ENCODE measurements at places on chromosomes 13 and 19.

DNA sequence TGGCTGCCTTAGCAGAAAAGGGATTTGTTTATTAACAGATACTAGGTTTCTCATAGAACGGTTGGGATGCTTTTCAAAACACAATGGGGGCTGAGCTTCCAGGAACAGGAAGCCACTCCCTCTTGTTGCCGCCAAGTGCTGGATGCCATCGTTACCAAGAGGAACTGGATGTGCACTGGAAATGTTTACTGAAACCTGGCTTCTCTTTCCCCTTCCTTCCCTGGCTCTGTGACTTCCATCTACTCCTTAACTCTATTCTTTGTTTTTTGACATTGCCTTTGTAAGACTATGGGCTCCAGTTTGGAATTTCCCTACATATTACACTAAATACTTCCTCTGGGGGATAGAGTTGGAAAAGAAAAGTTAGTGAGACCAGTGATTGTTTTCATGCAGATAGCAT is 11.7 kb upstream of the KL start:
- no peak for DNase-seq

- no peak for DNase-seq
Measured at GRCh38 chr19:51064534-51065220, at the start of gene KLK13. Gene KLK13 (minus strand): TSS chr19:51065092. CDS start chr19:51065067, 25 bp downstream.

DNA sequence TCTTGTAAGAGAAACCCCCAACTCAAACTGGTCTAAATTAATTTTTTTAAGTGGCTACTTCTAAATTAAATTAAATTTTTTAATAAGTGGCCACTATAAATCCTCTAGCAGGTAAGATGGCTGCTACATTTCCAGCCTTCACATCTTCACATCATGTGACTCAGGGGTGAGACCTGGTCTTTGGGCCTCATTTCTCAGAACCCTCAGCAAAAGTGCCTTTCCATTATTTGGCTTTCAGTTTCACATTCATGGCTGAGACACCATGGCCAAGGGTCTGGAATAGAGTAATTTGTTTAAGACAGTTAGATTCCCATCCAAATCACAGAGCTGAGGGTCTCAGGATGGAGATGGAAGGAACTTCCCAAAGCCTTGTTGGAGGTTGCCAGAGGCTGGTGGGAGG is 47.5 kb downstream of the DCT start:
- peak; percentile 13 for DNase-seq

DNA sequence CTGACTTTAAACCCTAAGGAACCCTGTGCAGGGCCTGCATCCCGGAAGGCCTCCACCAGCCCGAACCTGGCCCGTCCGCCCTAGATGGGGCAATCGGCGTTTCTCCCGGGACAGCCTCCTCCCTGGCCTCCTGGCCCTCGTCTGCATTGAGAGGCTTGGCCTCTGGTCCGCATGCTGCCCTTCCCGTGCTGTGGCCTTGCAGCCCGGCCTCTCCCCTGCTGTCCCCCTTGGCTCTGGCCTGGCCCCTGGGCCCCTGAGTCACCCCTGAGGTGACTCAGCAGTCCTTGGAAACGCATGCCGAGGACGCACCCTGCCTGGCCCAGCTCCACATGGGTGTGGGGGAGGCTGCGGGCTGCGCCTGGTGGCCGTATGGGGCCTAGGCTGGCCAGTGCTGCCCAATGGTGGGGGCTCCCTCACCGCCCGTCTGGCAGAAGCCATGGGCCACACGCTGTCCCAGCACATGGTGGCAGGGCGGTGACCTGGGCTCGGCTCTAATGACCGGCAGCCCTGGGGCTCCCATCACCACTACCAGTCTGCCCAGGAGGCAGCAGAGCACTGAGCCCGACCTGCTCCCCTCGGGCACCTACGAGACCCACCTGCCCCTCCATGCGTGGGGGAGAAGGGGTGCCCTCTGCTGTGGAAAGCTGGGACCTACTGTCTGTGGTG is 25.7 kb downstream of the SH3GL1 start:
- no peak for DNase-seq

DNA sequence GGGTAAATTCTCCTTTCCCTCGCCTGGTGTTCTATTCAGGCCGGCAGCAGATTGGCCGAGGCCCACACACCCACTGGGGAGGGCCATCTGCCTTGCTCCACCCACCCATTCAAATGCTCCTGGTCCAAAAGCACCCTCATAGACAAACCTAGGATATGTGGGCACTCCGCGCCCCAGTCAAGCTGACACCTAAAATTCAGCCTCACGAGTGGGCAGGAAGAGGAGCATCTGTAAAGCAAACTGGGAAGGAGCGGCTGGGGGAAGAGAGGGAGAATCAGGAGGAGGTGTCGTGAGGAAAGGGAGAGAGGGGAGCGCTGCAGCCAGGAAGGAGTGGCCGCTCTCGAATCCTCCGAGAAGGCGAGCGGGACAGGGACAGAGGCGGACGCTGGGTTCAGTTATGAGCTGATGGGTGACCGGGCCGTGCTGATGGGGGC is 136.9 kb downstream of the USP12 start:
- no peak for DNase-seq

DNA sequence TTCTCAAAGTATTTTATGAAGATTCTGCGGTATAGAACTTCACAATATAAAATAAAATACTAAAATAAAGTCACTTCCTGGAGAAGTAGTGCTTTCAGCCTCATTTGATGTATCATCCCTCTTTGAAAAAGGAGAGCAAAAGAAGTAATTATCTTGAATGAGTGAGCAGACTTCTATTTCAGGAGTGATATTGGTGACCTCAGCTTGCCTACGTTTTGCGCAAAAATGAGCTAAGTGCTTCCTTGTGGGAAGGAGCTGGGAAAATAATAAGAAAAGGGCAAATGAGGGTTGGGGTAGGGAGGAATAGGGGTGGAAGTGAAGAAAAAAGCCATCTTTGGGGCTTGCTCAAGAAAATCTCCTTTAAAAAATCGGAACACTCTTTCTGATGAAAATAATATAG is 1773.6 kb downstream of the OLFM4 start:
- no peak for DNase-seq

DNA sequence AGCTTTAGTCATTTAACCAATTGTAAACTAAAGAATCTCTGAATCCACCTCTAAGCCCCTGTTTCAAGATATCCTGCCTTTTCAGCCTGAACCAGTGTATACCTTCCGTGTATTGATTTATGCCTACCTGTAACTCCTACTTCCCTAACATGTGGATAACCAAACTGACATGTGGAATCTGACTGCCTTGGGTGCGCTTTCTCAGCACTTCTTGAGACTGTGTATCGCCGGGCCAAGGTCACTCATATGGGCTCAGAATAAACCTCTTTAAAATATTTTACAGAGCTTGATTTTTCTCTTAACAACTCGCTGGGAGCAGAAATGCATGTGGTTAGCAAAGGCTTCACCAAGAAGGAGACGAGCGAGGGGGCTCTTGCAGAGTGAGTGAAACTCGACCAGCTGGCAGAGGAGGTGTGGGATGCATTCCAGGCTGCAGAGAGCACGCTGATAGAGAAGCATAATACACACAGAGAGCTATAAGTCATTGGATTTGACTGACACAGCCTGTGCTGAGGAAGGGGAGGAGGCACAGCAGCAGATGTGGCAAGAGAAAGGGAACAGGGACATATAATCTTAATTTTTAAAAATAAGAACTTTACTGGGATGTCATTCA is 268.2 kb upstream of the MAB21L1 start:
- no peak for DNase-seq

- DNase-seq, result peak; percentile 50
Measured at GRCh38 chr13:48400850-48401291, 12.0 kb downstream of the LPAR6 start.

DNA sequence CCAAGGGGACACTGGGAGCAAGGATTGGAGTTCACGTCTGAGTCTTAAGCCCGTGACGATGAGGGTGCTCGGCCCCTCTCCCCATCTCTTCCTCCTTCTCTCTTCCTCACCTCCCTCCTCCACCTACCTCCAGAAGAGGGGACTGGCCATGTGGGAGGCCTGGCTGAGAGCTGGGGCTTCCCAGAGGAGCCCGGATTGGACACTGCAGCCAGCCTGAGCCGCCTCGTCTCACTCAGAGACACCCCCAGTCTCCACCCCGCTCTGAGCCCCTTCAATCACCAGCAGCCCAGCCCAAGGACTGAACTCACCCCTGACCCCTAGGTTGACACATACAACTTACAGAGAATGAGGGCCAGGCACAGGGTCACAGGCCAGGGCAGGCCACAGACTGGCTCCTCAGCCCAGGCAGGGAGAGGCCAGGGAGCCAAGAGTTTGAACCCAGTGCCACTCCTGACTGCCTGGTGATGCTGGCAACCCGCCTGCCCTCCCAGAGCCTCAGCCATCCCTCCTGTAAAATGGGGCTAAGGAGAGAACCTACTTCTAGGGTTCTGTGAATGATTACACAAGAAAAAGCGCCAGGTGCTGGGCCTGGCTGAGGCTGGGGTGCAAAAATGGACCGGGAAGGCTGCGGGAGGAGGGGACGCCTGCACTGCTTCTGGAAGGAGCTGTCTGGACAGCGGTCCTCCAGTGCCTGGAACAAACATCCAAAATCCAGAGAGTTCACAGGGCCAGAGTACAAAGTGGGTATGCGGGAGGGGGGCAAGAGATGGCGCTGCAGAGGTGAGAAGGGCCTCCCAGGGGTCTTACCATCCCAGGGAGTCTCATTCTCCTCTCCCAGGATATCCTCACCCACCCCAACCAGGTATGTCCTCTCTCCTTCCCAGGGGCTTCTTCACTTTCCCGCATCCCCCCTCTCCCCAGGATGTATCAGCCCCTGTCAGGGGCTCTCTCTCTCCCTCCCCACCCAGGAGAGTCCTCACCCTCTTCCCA is 1.1 kb downstream of the CD79A start:
- no peak for DNase-seq

- DNase-seq, result no peak
Measured at GRCh38 chr13:80388506-80388905, 47.6 kb upstream of the SPRY2 start.

- no peak for DNase-seq
Measured at GRCh38 chr13:71242201-71242600, 624.8 kb downstream of the DACH1 start.

- no peak for DNase-seq
Measured at GRCh38 chr19:55697698-55698097, 22.7 kb downstream of the EPN1 start.

GRCh38 chr19:17944301-17944700 is 11.5 kb downstream of the CCDC124 start:
- no peak for DNase-seq

DNA sequence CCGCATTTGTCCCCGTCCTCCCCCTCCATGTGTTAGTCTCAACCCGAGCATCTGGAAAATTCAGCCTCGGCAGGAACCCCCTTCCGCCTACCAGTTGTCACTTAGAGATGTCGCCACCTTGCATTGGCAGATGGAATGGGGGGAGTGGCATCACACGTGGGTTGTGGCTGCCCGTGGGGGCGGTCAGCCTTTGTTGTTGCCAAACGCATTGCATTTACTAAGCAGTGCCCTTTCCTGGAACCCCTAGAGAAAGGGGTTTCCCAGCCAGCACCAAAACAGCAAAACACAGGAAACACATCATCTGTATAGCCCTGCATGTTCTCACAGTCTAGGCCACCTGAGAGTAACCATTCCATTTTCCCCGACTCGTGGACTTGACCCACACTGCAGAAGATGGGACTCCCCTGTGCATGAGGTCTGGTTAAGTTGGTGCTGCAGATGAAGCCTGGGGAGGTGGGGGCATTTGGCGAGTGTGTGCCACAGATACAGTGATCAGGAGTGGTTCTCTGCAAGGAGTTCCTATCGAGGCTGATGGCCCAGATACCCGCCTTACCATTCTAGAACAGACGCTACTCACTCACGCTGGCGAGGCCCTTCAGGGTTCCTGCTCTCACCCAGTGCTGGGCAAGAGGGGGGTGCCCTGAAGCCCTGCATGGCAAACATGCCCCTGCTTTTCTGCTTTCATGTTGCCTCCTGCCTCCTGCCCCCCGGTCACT is 38.3 kb downstream of the TMED1 start:
- peak; percentile 93 for DNase-seq

DNA sequence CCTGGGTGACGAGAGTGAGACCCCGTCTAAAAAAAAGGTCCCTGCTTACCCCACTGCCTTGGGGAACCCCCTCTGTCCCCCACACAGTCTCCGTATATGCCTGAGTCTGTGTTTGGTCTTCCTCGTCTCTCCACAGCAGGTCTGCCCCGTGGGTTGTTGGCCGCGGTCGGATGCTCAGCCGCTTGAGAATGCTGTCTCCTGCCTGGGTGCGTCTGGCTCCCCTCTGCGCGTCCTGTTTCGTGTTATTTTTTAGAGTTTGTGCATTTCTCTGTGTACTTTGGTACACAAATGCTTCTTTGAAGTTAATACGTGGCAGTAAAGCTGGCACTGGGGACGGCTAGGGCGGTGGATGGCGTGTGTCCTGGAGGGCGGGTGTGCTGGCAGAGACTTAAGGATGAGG is 34.9 kb downstream of the KDM4B start:
- DNase-seq, result no peak

GRCh38 chr19:49863254-49863934 is 4.0 kb downstream of the PNKP start:
- DNase-seq, result no peak

GRCh38 chr13:75294110-75294509 is 187.9 kb downstream of the TBC1D4 start:
- DNase-seq, result no peak

GRCh38 chr19:40807147-40808020 is 8.4 kb downstream of the EGLN2 start:
- no peak for DNase-seq

DNA sequence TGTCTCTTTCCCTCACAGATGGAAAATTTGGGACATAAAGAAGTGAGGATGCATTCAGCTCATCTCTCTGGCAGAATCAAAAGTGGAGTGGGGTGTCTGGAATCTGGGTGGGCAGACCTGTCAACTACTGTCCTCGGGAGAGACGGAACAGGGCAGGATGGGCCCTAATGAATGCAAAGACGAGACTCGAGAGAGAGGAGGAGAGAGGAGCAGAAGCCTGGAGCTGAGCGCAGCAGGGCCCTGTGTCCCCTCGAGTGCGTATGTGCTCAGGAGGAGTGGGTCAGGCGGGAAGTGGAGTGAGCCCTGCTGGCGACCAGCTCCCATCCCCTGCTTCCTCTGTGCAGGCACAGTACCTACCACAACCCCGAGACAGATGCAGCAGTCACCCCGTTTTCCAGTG is 78.9 kb downstream of the TEX29 start:
- DNase-seq, result no peak

- no peak for DNase-seq
Measured at GRCh38 chr13:105545811-105546210, 989.7 kb downstream of the EFNB2 start.

- DNase-seq, result no peak
Measured at GRCh38 chr19:39438270-39438934, 2.7 kb upstream of the RPS16 start.

Measured in activated CD4-positive, alpha-beta T cell treated with anti-CD3 and anti-CD28 coated beads, Interleukin-2, Interleukin-6, amounts not matched to agents 100 ng/mL and 50 ng/mL, durations not matched to agents 16 hours and 8 hours (primary cell).